ENCODE measurements at places on chromosomes 2 and 18.

- no peak for DNase-seq
Observed at GRCh38 chr2:165273176-165273575, 34.0 kb downstream of the SCN2A start.

GRCh38 chr2:179106676-179107428, 56.9 kb upstream of the CCDC141 start:
- DNase-seq, result no peak

DNA sequence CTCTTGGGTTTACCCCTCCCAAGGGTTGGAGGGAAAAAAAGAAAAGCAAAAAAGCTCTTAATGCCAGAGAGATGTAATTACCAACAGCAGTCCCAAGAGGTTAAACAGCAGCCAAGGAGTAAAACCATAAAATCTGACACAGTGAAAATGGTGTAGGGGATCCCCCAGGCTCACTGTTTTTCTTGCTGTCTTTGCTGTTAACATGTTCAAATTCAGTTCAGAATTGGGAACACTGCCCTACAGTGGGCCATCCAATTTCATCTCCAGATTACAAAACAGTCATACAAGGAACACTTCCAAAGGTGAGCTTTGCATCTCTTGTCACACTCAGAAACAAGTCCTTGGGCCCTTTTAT, 54.5 kb downstream of the PLEKHM3 start:
- no peak for DNase-seq

DNA sequence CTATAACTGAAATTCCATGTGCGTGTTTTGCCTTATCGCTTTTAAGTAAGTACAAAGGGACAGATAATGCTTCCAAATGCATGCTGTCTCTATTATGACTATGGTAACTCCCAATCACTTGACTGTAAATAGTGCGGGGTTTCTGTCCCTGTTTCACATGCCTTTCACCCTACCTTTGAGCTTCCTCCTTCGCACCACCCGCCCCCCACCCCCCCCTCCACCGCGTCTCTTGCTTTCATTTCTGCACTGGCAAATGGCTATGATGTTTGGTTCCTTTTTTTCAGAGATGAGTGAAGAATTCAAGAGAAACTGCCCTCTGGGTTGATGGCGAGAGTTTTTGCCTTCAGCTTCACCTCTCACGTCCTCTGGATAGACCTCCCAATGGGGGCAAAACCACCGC, 25.0 kb upstream of the SPP2 start:
- DNase-seq, result peak; percentile 38

GRCh38 chr2:158138255-158138654, 36.6 kb downstream of the UPP2 start:
- no peak for DNase-seq

DNA sequence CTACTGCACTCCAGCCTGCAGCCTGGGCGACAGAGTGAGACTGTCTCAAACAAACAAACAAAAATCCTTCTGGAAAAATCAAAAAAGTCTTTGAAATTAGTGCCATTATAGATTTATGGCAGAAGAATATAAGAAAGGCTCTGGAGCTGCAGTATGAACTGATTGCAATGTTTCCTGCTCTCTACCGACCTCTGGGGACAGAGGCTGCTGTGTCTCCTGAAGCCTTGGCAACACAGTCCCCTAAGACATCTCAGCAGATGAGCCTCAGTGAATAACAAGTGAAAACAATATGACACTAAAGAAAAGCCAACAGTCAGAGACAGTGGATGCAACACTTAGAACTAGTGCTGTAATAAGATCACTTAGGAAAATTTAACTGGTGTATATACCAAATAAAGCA, 494.9 kb upstream of the LRATD1 start:
- DNase-seq, result no peak

GRCh38 chr18:11066038-11066437, 83.3 kb downstream of the PIEZO2 start:
- no peak for DNase-seq

GRCh38 chr18:74110976-74111375, 36.7 kb downstream of the FBXO15 start:
- no peak for DNase-seq

DNA sequence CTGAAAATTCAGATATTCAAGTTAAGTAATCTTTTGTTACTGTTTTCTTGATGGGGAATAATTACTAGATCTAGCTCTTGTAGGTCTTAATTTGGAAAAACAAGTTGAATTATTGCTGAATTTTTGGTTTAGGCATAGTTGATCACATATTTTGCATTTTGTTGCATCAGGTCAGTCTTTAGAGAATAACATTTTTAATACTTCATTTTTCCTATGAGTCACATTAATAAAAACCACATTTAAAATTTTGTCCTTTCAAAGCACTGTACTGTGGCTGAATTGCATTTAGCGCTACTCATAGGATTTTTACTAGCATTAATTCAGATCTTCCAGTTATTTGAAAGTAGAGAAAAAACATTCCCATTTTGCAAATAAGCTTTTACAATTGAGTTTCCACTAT, 23.2 kb downstream of the MAP4K4 start:
- DNase-seq, result no peak

GRCh38 chr2:100976645-100977391, 25.3 kb upstream of the RPL31 start:
- DNase-seq, result peak; percentile 13

DNA sequence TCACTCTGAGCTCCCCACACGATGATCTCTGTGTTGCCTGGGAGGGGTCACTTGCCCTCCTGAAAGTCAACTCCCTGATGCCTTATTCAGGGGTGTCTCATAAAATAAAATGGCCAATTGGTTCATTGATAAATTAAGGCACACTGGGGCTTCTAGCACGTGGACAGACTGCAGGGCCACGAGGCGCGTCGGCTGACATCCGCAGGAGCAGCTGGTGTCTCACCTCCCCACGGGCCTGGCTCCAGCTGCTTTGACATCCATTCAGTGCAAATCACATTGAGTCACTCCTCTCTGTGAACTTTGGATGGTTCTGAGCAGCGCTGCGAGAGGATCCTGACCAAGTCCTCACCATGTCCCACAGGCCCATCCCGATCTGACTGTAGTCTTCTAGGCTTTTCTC, 4.6 kb upstream of the ST8SIA3 start:
- no peak for DNase-seq

GRCh38 chr2:67013821-67014220, 383.3 kb upstream of the ETAA1 start:
- no peak for DNase-seq

DNA sequence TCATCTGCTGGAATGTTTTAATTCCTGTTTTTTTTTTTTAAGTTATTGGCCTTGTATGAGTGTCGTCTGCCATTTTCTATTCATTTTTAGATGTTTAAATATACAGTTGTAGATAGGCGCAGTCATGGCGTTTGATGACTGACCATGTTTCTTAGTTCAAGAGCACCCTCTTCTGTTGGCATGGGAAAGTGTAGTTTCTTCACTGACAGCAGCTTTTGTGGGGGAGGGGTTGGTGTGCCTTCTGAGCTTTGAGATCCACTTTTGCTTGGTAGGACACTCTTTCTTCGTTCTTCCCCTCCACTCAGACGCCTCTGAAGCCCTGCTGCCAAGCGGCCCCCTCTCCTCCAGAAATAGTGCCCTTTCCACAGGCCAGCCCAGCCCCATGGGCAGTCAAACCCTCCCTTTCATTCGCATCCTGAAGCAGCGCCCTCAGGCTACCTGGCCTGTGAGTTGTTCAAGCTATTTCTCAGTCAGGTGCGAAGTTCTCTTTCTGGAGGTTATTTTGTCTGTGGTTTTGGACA, 492.0 kb downstream of the TNS1 start:
- DNase-seq, result peak; percentile 44

GRCh38 chr18:79458131-79458838, 62.6 kb downstream of the NFATC1 start:
- no peak for DNase-seq

GRCh38 chr2:188478724-188479123, 187.1 kb downstream of the GULP1 start:
- DNase-seq, result no peak

GRCh38 chr2:173952267-173953046, 12.7 kb downstream of the SP3 start:
- no peak for DNase-seq

DNA sequence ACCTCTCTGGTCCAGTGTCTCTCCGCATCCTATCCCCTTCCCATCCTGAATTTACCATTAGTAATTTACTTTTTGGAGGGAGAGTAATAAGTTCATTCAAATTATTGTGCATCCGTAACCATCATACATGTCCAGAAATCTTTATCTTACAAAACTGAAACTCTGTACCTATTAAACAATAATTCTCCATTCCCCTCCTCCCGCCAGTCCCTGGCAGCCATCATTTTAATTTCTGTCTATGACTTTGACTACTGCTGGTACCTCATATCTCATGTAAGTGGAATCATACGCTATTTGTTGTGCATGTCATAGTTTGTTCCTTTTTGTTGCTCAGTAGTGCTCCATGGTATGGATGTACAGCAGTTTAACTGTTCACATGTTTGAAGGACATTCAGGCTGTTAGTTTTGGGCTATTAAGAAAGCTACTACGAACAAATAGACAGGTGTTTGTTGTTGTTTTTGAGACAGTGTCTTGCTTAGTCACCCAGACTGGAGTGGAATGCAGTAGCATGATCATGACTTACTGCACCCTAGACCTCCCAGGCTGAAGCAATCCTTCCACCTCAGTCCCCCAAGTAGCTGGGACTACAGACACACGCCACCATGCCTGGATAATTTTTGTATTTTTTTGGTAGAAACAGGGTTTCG, 2.0 kb downstream of the LIMS1 start:
- no peak for DNase-seq

- DNase-seq, result no peak
Observed at GRCh38 chr2:103353774-103354173, 591.9 kb downstream of the TMEM182 start.

GRCh38 chr2:70461414-70461813, 92.2 kb downstream of the TGFA start:
- DNase-seq, result no peak

DNA sequence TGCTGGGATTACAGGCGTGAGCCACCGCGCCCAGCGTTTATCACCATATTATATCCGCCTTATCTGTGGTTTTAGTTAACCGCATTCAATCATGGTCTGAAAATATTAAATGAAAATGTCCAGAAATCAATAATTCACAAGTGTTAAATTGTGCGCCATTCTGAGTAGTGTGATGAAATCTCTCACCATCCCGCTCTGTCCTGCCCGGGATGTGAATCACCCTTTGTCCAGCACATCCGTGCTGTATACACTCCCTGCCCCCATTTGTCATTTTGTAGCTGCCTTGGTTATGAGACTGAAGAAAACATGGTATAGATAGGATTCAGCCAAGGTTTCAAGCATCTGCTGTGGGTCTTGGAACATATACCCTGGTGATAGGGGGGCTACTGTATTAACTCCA, 70.7 kb downstream of the TIMM21 start:
- no peak for DNase-seq

DNA sequence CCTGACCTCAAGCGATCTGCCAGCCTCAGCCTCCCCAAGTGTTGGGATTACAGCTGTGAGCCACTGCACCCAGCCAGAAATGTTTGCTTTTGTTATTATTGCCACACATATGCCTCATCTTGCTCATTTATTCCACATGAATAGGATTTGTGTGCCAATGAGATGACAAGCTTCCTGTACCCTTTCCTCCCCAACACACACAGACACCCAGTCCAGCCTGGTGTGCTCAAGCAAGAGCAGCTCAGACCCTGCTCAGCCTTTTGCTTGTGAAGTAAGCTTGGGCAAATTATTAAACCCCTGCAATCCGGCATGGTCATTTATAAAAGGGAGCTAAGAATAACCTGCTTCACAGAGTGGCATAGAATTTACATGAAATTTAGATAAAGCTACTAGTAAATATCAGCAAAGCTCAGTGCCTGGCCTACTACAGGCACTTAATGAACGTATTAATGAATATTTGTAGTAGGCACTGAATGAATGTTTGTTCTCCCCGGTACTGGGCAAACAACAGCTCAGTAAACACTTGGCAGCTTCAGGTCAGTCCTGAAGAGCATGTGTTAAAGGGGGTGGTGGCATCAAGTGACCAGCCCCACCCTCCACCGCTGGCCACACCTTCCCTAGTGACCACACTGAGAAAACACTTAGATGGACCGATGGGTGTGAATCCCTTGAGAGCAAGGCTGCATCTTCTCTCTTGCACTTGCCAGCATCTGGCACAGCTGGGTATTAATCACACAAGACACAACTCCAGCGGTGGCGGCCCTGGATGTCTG, 280.2 kb downstream of the SRBD1 start:
- no peak for DNase-seq

DNA sequence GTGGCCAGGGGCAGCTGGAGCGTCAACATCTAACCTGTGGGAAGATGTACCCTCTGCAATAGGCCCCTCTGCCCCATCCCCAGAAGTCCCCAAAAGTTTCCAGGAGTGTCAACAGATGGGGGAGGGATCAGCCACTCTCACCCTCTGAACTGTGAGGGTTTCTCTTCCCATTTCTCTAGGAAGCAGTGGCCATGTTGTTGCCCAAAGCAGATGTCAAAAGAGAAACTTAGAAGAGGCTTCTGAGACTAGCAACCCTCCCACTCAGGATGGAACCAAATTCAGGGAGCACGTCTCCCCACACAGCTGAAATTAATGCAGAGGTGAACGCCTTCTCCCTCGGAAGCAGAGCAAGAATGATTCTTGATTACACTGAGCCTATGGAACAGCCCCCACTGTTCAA, 70.3 kb downstream of the ARL4C start:
- DNase-seq, result peak; percentile 37

DNA sequence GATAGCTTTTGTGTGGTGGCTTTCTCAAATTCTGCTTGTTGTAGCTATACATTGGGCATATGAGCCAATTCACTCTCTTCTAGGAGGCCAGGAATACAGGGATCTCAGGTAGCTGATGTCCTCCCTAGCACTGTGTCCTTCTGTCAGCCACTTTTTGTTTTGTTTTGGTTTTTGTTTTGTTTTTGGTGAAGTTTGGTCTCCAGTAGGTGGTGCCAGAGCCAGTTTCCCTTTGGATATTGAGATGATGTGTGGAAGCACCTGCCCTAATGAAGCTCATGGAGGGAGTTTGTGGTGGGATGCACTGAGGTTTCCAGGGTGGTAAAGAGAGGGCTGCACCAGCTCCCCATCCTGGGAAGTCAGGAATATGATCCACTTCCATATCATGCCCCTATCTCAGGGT, 100.5 kb upstream of the VWC2L start:
- no peak for DNase-seq

DNA sequence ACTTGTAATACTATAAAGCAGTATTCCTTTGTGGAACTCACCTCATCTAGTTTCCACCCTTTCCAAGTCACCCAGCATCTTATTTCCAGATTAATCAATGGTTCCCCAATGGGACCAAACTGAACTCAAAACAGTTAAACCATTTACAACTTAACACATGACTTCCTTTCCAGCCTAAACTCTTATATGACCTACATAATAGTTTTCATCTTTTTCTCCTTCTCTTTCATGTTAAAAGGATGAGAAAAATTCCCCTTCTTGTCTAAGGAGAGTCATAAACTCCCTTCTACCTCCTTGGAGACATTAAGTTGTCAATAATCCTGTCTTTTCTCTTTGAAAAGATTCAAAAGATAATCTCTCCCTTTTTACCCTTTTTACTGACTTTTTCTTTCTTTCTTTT, 6.7 kb downstream of the PPP3R1 start:
- DNase-seq, result no peak
